Eye (tissue), 1 donor: ENCODE measurements at places on chromosomes 3 and 15.

DNA sequence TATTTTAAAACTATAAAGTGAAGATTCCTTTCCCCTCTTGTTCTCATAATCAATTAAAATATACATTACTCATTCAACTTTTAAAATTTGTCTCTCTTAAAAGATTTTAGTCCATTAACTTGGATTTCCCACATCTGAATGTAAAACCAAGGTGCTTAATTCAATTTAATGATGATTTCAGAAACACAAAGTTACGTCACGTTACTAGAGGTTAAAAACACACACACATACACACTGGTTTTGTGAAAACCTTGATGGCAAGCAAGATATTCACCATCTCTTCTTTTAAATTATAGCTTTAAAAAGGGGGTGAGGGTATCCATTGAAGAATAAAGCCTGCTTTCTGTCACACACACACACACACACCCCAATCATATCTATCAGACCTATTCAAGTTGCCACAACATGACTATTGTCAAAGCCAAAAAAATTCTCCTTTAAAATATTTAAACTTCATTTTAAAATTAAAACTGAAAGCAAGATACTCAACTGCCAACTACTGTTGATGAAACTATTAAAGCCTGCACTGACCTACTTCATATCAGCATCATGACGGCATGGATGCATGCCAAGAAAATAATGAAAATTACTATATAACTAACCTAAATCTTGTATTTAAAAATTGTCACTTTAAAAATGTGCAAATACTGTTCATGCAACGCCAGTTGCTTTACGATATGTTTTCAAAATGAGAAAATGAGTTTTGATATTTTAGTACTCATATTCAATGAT is 2.1 kb downstream of the RFX7 start:
- peak; percentile 41 for DNase-seq

DNA sequence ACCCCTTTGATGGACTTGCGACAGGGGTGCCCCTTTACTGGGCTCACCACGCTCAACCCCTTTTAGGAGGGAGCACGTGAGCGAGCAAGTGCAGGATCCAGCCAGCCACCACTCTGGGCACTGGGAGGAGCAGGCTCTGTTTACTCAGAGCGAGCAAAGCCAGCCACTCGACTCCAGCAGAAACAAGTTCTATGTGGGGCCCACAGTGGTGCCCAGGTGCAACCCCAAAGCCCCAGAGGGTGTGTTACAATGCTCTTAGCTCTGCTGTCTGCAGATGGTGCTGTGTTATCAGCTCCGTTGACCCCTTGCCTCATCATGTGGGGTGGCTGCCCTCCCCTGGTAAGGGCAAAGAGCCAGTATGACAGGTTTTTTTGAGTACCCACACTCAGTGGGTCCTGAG is 120.3 kb upstream of the SUCLG2 start:
- no peak for DNase-seq

GRCh38 chr15:47726399-47726823 is 9.1 kb downstream of the SEMA6D start:
- no peak for DNase-seq

- no peak for DNase-seq
Observed at GRCh38 chr3:99845331-99845730, 27.7 kb downstream of the CMSS1 start.

- no peak for DNase-seq
Observed at GRCh38 chr3:156803952-156804741, 22.0 kb upstream of the LEKR1 start.

DNA sequence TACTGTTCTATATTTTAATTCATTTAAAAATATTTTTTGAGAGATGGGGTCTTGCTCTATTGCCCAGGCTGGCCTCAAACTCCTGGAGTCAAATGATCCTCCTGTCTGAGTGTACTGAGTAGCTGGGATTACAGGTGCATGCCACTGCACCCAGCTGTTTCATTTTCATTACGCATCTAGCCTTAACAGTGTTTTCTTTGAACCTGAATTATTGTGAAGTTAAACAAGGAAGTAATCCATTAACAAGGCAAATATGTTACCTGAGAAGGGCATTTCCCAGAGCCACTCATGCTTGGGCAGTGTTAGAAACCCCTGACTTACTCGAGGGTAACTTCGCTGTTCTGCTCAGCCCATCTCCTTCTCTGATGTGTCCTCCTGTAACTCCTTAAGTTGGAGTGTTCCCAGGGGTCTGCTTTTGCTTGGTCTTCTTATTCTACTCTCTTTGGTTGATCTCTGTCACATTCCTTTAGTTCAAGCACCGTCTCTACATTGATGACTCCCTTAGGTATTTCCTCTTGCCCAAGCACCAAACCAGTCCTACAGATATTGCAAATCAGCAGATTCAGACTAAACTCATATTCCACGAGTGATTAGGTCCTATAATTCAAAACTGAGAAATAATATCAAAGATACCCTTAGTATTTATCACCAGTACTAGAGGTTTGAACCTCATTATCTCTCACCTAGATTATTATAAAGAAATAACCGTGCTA is 107.9 kb downstream of the STAC start:
- no peak for DNase-seq

GRCh38 chr3:71069797-71070196 is 513.7 kb downstream of the FOXP1 start:
- DNase-seq, result peak; percentile 79

- DNase-seq, result no peak
Observed at GRCh38 chr3:51276046-51276445, 109.0 kb upstream of the MANF start.

DNA sequence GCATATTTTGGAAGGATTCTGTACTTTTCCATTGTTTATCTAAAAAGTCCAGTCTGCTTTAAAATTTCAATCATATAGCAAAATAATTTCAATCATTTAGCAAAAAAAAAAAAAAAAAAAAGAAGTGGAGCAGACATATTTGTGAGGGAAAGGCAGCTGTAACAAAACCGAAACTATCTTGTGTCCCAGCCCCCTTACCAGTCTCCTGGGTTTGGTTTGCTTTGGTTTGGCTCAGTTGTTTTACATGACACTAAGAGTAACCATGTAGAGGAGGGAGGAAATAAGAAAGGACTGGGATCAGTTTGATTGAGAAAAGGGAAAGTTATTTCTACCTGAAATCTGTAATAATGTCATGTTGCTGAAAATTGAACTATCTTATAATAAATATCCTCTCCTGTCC is 158.8 kb upstream of the GADL1 start:
- DNase-seq, result no peak

DNA sequence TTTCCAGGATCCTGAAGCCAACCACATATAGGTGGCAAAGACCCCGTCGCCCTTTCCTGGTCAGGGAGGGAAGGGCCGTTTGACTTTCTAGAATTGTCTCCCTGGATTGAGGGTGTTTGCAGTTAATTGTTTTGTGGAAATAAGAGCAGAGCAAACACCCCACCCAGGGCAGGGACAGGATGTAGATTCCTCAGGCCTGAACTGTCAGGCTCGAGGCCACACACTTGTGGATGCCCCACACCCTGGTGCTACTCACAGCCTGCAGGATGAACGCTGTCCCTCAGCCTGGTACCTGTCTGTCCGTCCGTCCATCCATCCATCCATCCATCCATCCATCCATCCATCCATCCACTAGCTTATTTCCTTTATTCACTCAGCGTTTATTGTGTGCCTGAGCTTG is 29.9 kb upstream of the FLNB start:
- no peak for DNase-seq

- no peak for DNase-seq
Observed at GRCh38 chr3:132289316-132289715, 27.9 kb upstream of the ACP3 start.

DNA sequence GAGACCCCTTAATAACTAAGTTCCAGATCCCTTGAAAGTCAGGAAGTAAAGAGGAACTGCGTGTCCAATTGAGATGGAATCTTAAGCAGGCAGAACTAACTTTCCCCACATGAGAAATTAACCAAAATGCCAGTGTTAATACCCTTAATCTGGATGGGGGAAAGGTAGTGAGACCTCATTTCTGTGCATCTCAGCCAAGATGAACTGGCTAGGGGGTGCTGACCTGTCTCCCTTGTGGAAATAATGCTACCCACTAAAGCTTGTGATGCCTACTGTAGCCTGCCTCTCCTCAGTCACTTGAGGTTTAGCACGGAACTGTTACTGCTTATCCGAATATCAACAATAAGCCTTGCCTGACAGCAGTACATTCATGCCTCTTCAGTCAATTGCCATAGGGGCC is 15.1 kb downstream of the BOC start:
- no peak for DNase-seq

GRCh38 chr3:61979638-61980037 is 393.7 kb downstream of the FEZF2 start:
- no peak for DNase-seq

DNA sequence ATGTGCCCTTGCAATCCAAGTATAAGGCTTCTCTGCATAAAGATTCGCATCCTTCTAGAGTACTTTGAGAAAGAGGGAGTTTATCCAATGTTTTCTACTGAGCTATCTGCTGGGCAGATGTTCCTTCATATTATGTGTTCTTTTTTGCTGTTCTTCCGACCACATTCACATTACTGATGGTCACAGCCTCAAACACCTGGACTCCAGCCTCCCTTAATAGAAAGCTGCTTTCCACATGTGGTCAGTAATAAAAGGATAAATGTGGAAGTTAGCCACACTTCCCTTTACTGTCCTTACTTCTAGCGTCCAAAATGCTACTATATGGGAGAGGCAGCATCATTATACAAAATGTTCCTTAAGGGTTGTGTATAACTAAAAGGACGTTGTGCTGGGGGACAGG is 116.9 kb downstream of the CD47 start:
- no peak for DNase-seq

GRCh38 chr15:47786371-47786770 is 69.1 kb downstream of the SEMA6D start:
- DNase-seq, result no peak

- DNase-seq, result no peak
Observed at GRCh38 chr3:46293035-46293724, 50.9 kb downstream of the CCR3 start.

DNA sequence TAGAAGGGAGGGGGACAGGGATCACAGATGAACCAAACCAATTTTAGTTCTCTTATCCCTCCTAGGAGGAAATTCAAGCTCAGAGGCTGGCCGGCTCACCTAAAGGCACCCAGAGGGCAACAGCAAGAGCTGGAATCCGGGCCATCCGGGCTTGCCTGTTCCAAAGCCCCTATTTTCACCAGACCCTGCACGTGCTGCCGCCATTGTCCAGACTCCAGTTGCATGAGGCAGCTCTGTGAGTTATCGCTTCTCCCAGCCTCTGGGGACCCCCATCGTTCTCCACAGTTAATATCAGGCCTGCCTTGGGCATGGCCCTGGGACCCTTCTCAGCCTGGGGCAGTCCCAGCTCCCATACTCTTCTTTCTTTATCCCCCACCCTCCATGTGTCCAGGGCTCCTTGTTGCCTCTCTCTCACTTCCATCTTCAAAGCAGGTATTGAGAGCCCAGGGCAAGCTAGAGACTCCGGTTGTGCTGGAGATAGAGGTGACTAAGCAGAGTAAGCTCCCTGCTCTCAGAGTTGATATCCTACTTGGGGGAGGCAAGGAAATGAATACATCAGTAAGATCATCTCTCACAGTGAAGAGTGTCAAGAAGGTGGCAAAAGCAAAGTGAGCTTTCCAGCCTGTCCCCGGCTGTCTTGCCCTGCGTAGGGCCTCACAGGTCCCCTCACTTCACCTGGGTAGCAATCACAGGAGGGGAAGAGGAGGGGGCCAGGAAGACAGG is 322.8 kb downstream of the UACA start:
- DNase-seq, result no peak

DNA sequence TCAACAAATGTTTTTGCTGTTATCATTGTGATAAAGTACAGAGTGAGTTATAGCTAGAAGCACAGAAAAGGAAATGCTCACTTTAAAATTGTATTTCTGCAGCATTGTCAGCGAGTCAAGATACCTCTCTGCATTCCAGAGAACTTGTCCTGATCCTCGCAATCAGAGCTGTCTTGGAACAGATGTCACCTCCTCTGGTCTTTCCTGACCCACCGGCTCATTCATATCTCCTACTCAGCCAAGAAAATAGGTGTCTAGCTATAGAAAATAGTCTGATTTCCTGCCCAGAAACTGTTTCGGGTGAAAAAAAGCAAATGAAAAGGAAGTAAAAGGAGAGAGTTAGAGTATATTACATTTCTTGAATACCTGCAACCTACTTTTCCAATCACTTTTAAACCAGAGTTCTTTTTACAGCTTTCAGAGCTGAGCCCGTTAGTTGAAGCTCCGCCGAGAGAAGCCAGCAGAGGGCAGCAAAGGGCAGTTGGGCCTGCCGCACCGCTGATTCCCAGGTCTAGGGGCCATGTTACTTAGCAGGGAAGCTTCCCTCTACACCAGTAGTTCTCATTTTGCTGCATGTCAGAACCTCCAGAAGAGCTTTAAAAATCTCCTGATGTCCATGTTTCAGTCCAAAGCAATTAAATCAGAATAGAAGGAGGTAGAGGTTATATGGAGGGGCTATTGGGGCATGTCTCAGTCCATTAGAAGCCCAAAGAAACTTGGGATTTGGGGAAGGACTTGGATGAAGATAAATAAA is 185.7 kb upstream of the THRB start:
- DNase-seq, result peak; percentile 90

- no peak for DNase-seq
Observed at GRCh38 chr15:27037501-27037900, 66.5 kb downstream of the GABRG3 start.

GRCh38 chr15:53457479-53457878 is 302.0 kb downstream of the WDR72 start:
- no peak for DNase-seq

GRCh38 chr15:24940236-24940635 is 14.6 kb upstream of the SNRPN start:
- DNase-seq, result peak; percentile 20

- DNase-seq, result no peak
Observed at GRCh38 chr15:65081270-65081669, 4.7 kb downstream of the KBTBD13 start.

GRCh38 chr3:10417847-10418246 is 87.5 kb downstream of the ATP2B2 start:
- DNase-seq, result no peak

GRCh38 chr15:44710236-44711095 is 657 bp downstream of the PATL2 start:
- no peak for DNase-seq

DNA sequence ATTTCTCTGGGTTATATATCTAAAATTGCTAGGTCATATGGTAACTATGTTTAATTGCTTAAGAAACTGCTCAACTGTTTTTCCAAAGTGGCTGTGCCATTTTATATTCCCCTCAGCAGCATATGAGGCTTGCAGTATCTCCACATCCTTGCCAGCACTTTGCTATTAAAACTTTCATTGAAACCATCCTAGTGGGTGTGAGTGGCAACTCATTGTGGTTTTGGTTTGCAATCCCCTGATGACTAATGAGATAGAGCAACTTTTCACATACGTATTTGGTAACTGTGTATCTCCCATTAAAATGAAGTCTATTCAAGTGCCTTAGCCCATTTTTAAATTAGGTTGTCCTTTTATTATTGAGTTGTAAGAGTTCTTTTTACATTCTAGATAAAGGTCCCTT is 17.3 kb downstream of the KPNA1 start:
- DNase-seq, result no peak

- peak; percentile 52 for DNase-seq
Observed at GRCh38 chr3:182092662-182093262, 381.0 kb downstream of the SOX2 start.

- peak; percentile 73 for DNase-seq
Observed at GRCh38 chr3:27357665-27358258, 11.4 kb downstream of the NEK10 start.

- DNase-seq, result no peak
Observed at GRCh38 chr15:47607695-47608094, 109.6 kb upstream of the SEMA6D start.

- no peak for DNase-seq
Observed at GRCh38 chr3:151431940-151432339, 28.9 kb downstream of the IGSF10 start.

- no peak for DNase-seq
Observed at GRCh38 chr3:106047221-106047620, 178.4 kb upstream of the CBLB start.
